Stimulated activated CD4-positive, alpha-beta T cell treated with anti-CD3 and anti-CD28 coated beads, Interleukin-1b, Interleukin-23, amount 100 ng/mL, for 1 hour (primary cell): ENCODE measurements at places on chromosomes 1 and 21.

DNA sequence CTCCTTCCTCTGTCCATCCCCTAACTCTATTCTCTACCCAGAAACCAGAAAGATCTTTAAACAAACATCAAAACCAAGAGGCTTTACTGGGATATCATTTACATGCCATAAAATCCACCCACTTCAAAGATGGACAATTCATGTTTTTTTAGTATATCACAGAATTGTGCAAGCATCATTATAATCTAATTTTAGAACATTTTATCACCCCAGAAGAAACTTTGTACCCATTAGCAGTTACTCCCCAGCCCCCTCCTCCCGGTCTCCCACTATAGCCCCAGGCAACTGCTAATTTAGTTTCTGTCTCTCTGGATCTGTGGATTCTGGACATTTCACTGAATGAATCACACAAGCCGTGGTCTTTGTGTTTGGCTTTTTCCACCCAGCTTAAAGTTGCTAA is 4.8 kb upstream of the SELENON start:
- DNase-seq: no peak

DNA sequence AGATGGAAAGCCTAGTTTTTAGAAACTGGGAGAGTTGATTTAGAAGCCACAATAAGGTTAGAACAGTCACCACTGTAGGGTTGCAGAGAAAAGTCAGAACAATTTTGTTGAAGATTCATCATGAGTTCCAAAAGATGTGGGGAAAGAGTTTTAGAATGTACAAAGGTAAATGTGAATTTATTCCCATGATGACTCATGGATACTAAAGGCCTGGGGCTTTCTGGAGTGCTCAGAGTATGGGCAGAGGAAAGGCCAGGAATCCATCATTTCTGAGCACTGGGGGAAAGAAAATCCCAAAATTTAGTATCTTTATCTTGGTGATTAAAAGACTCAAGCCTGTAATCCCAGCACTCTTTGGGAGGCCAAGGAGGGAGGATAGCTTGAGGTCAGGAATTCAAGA is 17.8 kb downstream of the YBX1 start:
- DNase-seq: no peak

DNA sequence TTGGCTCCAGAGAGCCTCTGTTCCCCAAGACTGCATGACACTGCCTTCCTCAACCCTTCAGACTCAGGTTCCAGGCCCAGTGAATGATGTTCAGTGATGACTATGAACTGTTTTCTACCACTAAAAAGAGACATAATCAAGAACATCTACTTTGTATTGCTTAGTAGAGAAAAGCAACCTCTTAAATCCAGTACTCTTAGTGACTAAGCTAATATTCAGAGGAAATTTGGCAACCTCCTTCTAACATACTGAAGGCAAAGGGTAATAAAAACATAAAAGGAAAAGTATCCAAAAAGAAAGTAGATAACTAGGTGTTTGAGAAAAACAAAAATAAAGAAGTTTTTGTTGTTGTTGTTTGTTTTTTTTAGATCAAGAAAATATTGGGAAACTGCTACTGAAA is 153.3 kb upstream of the RUNX1 start:
- DNase-seq: no peak

- DNase-seq: no peak
Observed at GRCh38 chr1:86754265-86754974, 50.0 kb downstream of the SH3GLB1 start.

DNA sequence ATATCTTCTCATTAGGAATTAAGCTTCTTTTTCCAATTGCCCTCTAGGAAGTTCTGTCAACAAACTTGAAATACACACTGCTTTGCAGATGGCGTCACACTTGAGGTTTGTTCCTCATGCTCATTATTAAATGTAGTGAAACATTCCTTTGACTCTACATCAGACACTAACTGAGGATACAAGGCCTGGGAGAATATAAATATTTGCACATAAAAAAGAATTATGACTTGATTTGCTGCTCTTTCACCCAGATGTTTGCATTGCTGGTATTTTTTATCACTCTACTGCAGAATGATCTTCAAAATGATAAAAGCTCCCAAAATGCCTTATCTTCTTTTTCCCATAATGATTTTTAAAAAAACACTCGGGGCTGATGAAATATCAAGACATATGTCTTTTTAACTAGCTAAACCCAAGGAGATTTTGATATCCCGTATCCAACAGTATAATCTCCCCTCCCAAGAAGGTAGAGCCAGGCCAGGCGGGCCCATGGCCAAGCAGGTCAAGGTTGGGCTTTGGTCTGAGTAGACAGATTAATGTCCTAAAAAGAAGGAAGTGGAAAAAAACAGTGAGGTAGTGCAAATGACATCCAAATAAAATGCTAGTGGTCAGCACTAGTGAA is 264.6 kb downstream of the HHIPL2 start:
- no peak for DNase-seq

DNA sequence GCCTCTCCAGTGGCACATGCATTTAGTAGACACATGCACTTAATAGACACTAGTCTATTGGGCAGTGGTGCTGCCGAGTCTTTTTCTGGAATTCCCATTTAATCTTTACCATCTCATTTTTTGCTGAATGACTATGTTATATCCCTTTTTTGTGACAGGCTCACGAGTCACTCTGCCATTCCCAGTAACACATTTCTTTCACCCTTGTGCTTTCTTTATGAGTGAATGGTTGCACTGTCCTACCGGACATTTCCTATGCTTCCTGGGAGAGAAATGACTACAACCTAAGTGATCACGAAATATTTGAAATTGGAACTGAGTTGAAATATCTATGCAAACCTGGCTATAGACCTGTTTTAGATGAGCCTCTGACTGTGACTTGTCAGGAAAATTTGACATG is 70.9 kb downstream of the C4BPA start:
- DNase-seq: no peak

DNA sequence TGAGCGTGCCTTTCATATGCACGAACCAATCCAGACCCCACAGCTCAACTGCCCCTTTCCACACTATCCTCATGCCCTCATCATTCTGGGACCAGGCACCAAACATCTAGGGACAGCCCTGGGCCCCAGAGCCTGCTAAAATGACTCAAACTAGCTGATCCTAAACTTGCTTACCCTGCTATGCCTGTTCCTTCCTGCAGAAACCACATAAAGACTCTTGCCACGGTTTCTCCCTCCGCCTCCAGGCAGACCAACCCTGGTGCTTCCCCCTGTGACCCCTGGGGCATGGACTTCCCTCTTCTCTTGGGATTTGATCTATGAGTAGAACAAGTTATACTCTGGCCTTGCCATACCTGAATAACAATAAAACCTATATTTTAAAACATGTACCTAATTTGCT is 138.0 kb upstream of the CD34 start:
- DNase-seq: no peak

DNA sequence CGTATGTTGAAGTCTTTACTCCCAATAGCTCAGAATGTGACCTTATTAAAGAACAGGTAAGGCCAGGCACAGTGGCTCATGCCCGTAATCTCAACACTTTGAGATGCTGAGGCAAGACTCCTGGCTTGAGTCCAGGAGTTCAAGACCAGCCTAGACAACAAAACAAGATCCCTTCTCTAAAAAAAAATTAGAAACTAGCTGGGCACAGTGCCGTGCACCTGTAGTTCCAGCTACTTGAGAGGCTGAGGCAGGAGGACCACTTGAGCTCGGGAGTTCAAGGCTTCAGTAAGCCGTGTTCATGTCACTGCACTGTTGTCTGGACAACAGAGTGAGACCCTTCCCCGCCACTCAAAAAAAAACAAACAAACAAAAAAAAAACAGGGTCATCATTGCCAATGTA is 171.3 kb downstream of the RERE start:
- DNase-seq: no peak

DNA sequence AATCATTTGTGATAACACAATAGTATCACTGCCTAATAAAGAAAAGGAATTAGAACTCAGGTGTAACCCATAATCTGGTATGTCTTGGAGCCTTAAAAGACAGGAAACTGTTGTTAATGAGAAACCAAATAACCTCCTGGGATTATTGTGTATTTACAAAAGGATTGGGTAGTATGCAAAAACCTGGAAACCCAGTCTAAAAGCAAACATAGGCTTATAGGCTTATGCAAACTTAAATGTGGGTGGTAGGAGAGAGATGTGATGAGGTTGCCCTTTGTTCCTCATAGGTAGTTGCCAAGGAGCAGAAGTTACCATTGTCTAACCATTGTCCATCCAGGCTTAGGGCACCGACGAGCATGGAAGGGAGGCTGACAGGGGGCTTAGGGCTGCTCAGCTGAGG is 165.8 kb downstream of the AK5 start:
- DNase-seq: no peak

DNA sequence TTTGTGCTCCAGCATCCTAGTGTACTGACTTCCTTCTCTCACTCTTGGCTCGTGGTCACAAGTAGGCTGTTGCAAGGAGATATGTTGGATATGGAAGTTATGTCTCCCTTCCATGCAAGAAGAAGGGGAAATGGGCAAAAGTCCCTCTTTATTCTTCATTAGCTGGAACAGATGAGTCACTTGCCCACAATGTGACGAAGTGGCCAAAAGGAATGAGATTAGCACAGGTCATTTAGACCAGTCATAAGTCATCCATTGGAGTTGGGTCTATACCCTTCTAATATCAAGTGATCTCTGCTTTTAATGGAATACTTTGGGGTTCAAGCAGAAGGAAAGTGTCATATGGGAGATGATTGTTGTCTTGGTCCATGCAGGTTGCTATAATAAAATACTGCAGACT is 91.2 kb upstream of the NGF start:
- no peak for DNase-seq

GRCh38 chr1:89624314-89624713 is 8.6 kb upstream of the LRRC8C start:
- no peak for DNase-seq
